ENCODE measurements at places on chromosomes 1 and 21.

DNA sequence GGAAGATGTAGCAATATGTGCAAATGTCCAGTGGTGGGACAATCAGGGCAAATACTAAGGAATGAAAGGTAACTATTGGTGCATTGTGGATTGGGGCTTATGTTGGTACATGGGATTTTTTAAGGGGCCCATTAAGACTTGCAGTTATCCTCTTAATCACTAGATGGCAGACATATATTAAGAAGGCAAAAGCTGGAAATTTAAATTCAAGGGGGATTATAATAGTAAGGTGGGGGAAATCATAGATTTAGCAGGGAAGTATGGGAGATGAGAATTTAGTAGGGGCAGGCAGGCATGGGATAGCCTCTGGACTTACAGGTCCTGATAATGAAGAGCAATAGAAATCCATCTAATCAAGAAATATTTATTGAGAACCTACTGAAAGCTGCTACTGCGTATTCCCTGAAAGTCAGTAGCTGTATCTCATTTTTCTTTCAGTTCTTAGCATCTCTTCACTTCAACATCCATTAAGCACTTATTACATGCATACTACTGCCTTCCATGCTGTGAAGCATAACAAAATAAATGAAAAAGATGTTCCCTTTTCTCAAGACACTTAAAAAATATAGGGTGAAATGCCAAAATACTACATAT is 251.8 kb downstream of the CRB1 start:
- peak; percentile 55 for DNase-seq

DNA sequence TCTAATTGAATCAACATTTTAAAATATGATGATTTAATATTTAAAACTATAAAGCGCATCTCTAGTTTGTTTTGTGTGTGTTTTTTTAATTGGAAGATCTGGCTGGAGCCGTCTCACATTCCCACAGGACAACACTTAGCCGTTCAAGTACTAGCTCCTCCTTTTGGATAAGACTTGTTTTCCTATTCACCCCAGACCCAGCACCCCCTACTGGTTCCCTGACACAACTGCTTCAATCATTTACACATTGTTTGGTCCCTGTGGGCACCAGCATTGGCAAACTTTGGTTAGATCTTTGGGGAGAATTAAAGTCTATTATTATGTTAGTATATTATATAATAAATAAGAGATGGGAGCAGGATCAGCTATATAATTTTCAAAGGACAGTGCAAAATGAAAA is 34.5 kb downstream of the TYW3 start:
- peak; percentile 57 for DNase-seq

GRCh38 chr1:167499106-167499505 is 19.2 kb downstream of the CD247 start:
- DNase-seq, result no peak

DNA sequence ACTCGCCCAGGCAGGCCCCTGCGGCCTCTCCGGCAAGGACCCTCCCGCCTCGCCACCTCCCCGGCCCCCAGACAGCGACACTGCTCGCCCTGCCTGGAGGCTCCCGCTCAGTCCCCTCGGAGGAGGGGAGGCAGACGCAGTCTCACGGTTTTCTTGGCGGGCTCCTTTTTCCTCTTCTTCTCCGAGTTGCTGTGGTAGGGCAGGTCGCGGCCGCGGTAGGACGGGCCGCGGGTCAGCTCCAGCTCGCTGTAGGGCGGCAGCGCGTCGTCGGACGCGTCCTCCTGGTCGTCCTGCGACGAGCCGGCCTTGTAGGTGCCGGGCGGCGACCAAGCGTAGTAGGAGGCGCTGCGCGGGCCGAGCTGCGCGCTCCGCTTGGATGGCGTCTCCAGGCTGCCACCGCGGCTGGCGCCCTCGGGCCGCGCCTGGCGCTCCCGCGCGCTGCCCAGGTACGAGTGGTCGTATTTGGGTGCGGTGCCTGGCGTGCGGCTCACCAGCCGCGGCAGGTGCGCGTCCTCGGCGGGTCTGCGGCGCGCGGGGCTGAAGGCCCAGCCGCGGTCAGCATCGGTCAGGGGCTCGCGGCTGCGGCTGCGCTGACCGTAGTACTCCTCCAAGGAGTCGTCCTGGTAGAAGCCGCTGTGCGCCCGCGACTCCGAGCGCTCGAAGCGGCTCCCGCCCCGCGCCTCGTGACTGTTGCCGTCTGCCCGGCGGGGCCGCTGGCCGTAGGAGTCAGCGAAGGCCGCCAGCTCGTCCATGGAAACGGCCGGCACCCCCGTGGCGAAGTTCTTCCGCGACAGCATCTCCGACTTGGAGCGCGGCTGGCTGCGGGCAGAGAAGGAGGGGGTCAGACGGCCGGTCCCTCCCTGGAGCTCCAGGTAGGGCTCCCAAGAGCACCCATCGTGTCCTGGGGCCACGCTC is 44.8 kb upstream of the TADA1 start:
- no peak for DNase-seq

DNA sequence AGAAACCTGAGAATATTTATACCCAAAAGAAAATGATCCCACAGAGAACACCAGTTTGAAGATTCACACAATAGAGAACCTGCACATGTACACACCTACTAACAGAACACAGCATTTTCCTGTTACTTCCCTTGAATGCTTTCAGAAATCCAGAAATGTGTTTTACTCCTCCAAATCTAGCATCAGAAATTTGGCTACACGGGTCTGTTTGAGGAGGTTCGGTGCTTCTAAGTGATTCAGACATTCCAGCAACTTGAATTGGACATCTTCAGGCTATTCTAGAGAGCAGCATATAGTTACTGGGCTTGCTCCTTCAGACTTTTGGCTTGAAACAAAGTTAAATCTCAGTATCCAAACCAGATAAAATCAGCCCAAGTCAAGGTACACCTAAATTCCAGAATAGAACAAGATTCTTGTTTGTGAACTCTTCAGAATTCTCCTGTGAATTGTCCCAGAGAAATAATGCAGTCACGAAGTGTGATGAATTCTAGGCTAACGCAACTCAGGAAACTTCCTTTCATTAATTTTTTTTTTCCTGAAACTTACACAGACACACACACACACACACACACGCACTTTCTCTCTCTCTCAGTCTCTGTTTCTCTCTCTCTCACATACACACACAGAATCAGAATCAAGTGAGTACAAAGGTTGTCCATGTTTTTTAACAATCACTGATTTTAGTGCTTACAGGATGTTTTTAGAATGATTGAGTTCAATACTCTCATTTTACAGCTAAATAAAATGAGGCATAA is 278.4 kb upstream of the SNX7 start:
- no peak for DNase-seq

GRCh38 chr1:44489481-44489880 is 84.4 kb downstream of the RNF220 start:
- no peak for DNase-seq

GRCh38 chr1:160781186-160781766 is 14.7 kb upstream of the LY9 start:
- no peak for DNase-seq

- DNase-seq, result no peak
Observed at GRCh38 chr1:241589521-241589920, 50.6 kb downstream of the CHML start.

- no peak for DNase-seq
Observed at GRCh38 chr1:84756455-84757082, 66.3 kb upstream of the SSX2IP start.

GRCh38 chr1:2582391-2582790 is 4.2 kb upstream of the PRXL2B start:
- no peak for DNase-seq

DNA sequence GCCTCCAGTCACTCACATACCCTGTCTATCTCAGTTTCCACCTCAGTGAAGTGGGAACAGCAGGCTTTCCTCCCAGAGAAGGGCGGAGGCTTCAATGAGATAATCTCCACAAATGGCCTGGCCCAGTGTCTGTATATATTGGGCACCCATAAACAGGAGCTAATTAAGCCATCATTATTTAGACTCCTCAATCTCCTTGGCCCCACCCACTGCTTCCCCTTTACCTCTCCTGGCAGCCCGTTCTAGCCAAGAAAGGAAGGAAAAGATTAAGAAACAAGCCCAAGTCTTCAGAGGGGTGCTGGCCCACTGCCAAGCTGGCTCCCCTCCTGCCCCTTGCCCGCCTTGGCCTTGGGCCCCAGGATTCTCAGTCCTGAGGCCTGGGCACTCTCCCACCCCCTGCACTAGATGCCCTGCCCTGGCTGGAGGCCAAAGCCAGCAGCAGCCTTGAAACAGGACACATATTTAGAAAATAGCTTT is 15.9 kb upstream of the EPB41 start:
- peak; percentile 25 for DNase-seq

GRCh38 chr1:69568421-69569174 is 876 bp downstream of the LRRC7 start:
- DNase-seq, result no peak

DNA sequence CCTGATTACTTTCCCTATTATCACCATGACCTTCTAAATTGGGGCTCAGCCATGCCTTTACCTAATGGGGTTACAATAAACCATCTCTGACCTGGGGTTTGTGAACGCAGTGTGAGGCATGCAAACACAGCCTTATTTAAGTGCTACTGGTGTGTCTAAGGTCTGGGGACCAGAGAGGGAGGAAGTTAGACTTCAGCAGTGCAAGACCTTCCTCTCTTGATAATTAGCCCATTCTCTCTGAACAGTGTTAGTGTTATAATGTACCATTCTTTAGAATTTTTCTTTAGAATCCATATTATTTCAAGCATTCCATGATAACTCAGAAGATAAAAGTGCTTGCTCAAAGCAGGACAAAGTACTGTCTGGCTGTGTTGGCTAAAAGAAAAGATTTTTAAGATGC is 10.5 kb upstream of the LRRC8D start:
- DNase-seq, result no peak

DNA sequence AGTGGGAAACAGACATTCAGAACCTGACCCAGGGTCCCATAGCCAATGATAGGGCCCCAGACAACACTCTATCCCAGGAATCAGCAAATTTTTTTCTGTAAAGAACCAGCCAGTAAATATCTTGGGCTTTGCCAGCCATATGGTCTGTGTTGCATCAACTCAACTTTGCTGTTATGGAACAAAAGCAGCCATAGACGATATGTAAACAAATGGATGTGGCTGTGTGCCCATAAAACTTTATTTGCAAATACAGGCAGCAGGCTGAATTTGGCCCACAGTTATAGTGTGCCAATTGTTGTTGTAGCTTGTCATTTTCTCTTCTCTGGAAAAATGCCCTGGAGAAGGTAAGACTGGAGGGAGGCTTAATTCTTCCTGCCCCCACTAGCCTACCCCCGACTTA is 431.1 kb upstream of the VAMP3 start:
- DNase-seq, result no peak

GRCh38 chr1:168079761-168080160 is 57.0 kb downstream of the GPR161 start:
- no peak for DNase-seq

- no peak for DNase-seq
Observed at GRCh38 chr1:204641936-204642335, 43.6 kb downstream of the LRRN2 start.

GRCh38 chr1:100941580-100942216 is 45.8 kb downstream of the SLC30A7 start:
- no peak for DNase-seq

DNA sequence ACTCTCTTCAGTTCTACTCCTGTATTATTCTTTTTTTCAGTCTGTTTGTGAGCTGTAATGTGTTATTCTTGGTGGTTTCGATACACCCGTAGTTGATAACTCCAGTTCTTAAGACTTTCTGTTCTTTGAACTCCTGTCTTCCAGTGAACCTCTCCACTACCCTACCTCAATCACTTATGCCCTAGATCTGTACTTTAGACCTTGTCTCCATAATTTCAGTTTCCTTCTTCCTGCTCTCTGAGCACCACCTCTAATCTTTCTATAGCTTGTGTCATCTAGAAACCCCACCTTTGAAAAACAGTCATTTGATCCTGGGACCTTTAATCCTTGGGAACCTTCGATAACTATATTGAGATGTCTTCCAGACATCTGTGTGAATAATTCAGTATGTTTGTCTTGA is 159.3 kb downstream of the PIK3R3 start:
- no peak for DNase-seq

GRCh38 chr1:25773441-25774125 is 26.4 kb upstream of the SELENON start:
- no peak for DNase-seq

- no peak for DNase-seq
Observed at GRCh38 chr1:222124602-222125001, 382.7 kb upstream of the DUSP10 start.

DNA sequence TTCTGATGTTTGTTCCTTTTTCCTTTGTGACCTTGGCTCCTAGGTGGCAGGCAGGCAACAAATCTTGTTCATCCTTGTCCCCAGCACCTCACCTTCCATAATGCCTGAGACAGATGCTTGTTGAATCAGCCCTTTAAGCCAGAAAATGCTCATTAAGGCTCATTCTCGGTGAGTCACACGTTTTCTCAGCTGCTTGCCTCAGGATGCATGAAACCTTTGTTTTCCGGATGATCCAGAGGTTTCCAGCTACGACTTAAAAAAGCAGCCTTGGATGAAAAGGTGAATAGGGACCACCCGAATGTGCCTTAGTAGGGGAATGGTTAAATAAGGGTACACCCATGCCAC is 4.6 kb upstream of the ATP13A2 start:
- DNase-seq, result no peak

DNA sequence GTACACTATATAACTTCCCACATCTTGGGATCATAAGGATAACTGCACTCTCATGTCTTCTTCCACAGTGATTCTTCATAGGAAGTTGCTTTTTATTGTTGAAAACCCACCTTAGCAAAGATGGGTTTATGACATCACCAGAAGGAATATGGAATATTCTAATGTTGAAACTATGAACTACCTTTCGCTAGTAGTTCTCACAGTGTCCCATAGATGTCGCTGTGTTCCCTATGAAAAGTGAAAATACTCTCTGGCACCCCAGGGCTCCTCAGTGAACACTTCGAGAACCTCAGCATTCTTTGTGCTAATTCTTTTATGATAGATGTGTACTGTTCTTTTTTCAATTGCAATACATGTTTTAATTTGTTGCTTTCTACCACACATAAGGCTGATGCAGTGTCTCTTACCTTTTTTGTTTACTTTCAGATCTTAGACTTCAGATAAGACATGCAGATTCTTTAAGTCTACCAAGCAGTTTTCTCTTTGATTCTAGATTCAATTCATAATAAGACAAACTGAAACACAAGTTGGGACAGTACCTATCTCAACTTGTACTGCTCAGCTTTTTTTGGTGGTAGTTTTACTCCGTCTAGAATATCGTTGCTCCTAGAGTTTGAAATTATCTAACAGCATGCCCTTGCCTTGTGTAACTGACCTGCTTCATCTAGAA is 90.8 kb downstream of the GTF2B start:
- peak; percentile 86 for DNase-seq

DNA sequence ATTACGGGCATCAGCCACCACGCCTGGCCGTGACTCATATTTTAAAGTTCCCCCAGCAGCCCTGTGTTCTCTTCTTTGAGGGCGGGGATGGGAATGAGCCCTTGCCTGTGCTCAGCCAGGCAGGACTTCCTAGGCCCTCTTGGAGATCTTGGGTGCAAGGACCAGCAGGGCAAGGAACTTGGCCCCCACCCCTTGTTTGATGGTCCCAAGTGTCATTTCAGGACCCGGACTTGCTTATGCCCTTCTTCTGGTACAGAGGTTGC is 9.3 kb downstream of the RASSF5 start:
- no peak for DNase-seq

DNA sequence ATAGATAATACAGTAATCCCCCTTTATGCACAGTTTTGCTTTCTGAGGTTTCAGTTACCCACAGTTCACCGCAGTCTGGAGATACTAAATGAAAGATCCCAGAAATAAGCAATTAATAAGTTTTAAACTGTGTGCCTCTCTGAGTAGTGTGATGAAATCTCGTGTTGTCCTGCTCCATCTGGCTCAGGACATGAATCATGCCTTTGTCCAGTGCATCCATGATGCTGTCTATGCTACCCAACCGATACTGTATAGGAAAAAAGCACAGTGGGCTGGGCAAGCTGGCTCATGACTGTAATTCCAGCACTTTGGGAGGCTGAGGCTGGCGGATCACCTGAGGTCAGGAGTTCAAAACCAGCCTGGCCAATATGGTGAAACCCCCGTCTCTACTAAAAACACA is 85.0 kb upstream of the SLC2A1 start:
- DNase-seq, result no peak

Measured in Kasumi-1 (cell line).